Renal cortex interstitium (tissue), 15 donors: ENCODE measurements at places on chromosomes 6 and 20. TPM values are rescaled to one million over a fixed set of nuclear protein-coding genes. Genes with fewer than 3 reads are reported as not detected.

GRCh38 chr6:25006565-25007001 is 70.8 kb upstream of the RIPOR2 start:
- no peak for DNase-seq

GRCh38 chr20:3815703-3816315 is 4.5 kb upstream of the AP5S1 start:
- no peak for DNase-seq

Gene DLK2
- 1.3 TPM for polyA plus RNA-seq

DNA sequence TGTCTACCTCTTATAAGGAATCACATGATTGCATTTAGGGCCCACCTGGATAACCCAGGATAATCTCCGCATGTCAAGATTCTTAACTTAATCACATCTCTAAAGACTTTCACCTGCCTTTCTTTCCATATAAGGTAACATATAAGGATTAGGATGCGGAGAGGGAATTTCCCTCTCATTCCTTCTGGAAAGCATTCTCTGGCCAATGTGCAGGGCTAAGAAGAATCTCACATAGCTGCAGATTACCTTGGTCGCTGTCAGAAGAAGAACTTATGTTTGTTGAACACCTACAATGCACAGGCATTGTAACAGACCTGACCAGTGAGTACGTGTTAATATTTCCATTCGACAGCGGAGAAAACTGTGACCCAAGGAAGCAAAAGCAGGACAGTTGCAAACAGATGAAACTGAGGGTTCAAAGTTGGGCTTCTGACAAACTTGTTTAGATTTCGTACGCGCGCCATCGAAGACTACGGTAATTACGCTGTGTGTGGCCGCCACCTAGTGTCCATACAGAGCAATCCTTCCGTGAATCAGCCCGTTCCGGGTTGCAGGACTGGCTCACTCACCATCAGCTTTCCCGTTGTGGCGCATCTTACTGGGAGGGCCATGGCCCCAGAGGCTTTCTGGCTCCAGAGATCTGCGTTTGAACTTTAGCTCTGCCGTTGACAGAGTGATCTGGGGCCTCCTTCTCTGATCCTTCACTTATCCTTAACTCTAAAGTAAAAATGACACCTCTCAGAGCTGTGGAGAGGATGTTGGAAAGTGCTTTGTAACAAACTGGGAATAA is 9.5 kb downstream of the C20orf202 start:
- DNase-seq, result peak; percentile 42

DNA sequence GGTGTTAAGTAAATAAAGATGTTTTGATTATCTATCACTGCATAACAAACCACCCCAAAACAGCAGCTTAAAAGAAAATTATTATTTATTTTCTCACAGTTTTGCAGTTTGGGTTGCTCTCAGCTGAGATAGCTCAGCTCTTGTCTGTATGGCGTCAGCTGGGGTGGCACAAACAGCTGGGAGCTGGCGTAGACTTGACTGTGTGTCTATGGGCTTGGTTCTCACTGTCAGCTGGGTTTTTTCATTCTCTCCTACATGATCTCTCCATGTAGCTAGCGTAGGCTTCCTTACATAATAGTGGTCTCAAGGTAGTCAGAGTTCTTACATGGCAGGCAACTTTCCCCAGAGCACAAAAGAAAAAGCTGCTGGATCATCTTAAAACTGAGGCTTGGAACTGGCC is 6.5 kb upstream of the TMEM74B start:
- no peak for DNase-seq

GRCh38 chr6:293193-294174 is 1.2 kb downstream of the DUSP22 start:
- DNase-seq, result no peak

Gene OLIG3
- polyA plus RNA-seq, result not detected

- DNase-seq, result no peak
These were observed 30.0 kb upstream of the PTGIS start for GRCh38 chr20:49597825-49598395.

- DNase-seq, result no peak
These were observed 256.4 kb downstream of the GMPR start for GRCh38 chr6:16494793-16495192.

DNA sequence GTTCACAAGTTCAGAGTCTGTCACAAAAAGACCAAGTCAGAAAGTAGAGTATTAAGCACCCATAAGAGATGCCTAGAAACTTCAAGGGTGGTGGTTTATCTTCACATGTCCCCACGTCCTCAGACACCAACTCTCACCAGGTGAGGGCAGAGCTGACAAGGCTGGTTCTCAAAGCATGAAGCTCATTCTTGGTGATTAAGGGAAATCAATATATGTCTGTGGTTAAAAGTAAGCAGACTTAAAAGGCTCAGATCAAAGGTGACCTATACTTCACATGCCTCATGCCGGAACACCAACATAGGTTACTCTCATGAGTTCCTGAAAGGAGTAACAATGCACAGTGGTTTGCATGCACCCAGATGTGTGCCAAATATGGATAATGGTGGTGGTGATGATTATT is 27.0 kb downstream of the IL17A start:
- DNase-seq, result no peak

Gene BPIFB2
- polyA plus RNA-seq, result not detected

Gene DCBLD1
- polyA plus RNA-seq, result 11.4 TPM

DNA sequence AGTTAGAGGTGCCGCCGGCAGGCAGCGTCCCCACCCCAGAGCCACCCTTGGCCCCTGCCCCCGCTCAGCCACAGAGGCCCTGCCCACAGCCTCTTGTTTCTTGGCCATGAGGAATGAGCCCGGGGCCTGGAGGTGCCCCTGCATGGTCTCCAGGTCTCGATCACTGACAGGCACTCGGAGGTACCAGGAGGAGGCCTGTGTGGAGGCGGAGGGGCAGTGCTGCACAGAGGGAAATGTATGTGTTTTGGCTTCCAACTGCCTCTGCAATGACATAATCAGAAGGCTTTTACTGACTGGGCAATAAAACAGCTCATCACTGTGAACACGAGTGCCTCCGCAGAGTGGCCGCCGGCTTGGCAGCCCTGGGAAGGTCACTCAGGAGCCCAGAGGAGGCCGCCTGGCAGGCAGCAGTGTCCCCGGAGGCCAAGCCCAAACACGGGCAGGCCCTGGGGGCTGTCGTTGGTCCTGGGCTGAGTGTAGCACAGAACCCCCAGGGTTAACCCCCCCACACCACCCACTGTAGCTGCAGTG is 61.1 kb upstream of the GATA5 start:
- no peak for DNase-seq

DNA sequence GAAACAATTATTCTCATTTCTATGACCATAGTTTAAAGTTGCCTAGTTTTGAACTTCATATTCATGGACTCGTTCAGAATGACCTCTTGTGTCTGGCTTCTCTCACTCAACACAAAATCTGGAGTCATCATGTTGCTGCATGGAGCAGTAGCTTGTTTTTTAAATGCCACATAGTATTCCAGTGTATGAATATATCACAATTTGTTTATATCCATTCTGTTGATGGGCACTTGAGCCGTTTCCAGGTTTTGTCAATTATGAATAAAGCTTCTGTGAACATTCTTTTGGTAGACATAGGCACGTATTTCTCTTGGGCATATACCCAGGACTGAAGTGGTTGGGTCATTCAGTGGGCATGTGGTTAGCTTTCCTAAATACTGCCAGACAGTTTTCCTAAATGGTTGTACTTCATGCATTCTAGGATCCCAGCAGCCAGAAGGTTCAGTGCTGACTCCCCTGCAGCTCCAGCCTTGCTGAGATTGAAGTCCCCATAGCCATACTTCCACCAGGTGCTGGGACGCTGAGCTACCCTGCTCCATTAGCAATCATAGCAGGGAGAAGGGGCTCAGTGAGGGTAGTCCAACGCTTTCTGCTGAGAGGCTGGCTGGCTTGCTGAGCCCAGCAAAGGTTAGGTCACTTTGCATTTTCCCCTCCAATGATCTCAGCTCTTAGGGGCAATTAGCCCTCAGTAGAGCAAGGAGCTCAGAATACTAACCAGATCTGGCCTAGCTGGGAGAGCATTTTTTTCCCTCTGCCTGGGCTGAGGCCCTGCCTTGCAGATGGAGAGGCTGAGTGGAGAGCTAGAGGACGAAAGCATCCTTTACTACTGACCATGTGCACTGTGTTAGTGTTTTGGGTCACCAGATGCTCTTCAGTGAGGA is 35.7 kb upstream of the CTNNBL1 start:
- DNase-seq, result no peak
